ENCODE measurements at places on chromosomes 12 and 14.

DNA sequence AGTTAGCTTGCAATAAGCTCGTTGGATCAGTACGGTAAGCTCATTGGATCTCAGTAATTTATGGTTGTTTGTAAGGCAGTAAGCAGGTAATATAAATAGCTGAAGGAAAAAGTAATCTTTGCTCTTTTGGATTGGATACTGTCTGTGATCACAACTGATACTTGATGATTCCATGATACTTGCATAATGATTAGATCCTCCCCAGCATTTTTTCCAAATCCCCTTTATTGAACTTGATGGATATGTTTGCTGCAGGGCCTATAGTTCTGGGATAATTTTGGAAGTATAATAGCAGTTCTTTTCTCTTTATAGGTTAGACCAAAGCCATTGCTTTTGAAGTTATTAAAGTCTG lies 5.2 kb downstream of the MDM2 start:
- no peak for DNase-seq

DNA sequence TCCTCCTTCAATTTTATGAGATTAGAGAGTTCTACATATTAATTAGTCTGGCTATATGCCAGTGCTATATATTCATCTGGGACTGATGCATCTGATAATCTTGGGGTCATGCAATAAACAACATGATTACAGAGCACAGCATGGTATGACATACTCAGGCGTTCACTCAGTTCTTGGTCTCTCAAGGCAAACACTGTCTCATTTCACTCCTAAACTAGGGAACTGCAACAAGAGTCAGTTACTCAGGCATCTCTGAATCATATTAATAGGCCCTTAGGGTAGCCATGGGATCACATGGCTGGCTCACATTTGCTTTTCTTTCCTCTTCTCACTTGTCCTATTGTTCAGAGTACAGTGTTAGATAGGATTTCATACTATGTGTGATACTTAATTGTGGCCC lies 91.8 kb upstream of the TMEM260 start:
- no peak for DNase-seq

- peak; percentile 52 for DNase-seq
Measured at GRCh38 chr12:57904848-57905811, 36.2 kb upstream of the ATP23 start.

GRCh38 chr12:2027351-2027750 lies 23.1 kb upstream of the DCP1B start:
- DNase-seq: no peak

DNA sequence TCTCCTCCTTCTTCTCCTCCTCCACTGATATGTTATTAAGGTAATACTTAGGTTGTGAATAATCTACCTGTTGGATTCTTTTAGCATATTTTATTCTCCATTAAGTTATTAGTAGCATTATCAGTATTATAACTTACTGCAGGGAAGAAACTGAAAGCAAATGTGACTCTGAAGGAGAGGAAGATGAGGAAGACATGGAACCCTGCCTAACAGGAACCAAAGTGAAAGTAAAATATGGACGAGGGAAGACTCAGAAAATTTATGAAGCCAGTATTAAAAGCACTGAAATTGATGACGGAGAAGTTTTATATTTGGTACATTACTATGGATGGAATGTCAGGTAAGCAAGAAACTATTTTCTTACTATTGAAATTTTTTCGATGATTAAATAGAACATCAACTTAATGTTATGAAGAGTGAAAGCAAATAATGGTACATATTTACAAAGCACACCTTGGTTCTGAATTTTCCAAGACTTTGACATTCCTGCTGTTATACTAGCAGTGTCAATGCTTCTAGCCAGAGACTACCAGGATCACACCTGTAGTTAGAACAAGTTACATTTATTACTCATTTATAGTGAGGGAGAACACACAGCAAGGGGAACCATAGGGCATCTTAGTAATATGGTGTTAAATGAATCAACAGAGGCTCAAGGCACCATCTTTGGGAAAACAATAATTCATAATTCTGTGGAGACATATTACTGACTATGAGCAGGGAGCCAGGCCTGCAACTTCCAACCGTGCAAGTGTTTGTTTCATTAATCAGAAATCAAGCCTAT lies 42.0 kb upstream of the TOMM20L start:
- no peak for DNase-seq

- no peak for DNase-seq
Measured at GRCh38 chr12:102010265-102010994, 51.4 kb downstream of the WASHC3 start.

DNA sequence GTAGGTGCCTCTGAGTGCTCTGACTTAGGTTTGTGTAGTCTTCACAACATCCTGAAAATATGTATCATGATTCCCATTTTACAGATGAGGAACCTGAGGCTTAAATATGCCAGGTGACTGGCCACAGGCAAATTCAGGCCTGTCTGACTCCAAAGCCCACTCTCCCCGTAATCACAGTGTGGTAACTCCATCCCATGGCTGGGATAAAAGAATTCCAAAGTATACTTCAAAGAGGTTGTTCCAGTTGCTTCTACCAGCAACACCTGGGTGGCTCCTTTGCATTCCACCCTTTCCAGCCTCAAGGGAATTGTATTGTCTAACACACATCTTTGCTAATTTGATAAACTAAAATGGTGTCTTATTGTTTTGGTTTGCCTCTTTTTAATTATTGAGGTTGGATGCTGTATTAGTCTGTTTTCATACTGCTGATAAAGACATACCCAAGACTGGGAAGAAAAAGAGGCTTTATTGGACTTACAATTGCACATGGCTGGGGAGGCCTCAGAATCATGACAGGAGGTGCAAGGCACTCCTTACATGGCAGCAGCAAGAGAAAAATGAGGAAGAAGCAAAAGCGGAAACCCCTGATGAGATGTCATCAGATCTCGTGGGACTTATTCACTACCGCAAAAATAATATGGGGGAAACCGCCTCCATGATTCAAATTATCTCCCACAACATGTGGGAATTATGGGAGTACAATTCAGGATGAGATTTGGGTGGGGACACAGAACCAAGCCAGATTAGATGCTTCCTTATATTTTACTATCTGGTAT lies 9.9 kb upstream of the CHST11 start:
- DNase-seq: no peak

GRCh38 chr12:124700810-124701592 lies 133.6 kb upstream of the NCOR2 start:
- DNase-seq: no peak

DNA sequence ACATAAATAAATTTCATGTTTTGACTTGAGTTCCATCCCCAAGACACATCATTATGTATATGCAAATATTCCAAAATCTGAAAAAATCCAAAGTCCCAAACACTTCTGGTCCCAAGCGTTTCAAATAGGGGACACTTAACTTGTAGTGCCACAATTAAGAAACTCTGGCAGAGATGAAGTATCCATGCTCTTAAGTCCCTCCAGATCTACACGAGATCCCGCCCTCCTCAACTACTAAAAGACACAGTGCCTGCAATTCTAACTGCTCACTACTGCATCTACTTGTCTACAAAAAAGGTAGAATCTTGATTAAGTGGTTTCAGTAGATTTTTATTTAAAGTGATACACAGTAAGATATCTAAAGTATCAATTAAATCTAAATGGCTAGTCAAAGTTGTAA lies 97.0 kb downstream of the MED13L start:
- DNase-seq: no peak

- no peak for DNase-seq
Measured at GRCh38 chr14:74085047-74085637, 386 bp downstream of the LIN52 start.

- DNase-seq: no peak
Measured at GRCh38 chr12:110669193-110669502, 19.8 kb downstream of the HVCN1 start.

GRCh38 chr14:54317391-54317790 lies 79.4 kb upstream of the CDKN3 start:
- no peak for DNase-seq

DNA sequence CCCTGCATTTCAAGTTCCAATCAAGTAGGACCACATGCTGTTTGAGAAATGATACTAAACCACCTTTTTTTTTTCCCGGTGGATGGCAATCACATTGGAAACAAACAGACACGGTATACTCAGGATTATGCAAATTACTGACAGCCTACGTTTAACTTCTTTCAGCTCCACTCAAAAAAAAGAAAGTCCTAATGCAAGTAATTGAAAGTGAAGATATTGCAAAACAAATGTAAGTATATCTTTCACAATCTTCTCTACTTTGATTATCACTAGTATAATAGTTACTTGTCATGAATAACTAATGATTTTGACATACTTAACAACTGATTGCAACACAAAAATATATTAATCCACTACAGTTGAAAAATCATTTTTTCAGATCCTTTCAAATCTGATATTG lies 2.6 kb upstream of the OSBPL8 start:
- no peak for DNase-seq

GRCh38 chr14:78836777-78837176 lies 666.6 kb downstream of the NRXN3 start:
- peak; percentile 3 for DNase-seq

DNA sequence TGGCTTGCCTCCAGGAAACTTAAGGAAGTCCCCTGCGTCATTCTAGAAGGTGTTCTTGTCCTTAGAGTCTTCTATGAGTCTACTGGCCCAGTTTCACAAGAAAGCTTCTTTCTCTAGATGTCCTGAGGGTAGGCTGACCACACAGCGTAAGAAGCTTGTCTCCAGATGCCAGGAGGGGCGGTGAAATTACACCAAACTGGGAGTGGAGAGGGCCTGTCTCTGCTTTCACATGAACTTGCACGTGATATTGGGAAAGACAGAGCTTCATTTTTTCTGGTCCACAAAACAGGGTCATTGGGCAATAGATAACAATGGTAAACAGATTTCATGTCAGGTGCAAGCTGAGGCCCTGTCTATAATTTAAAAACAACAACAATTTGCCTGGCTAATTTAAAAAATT lies 85.7 kb upstream of the TBX3 start:
- no peak for DNase-seq

DNA sequence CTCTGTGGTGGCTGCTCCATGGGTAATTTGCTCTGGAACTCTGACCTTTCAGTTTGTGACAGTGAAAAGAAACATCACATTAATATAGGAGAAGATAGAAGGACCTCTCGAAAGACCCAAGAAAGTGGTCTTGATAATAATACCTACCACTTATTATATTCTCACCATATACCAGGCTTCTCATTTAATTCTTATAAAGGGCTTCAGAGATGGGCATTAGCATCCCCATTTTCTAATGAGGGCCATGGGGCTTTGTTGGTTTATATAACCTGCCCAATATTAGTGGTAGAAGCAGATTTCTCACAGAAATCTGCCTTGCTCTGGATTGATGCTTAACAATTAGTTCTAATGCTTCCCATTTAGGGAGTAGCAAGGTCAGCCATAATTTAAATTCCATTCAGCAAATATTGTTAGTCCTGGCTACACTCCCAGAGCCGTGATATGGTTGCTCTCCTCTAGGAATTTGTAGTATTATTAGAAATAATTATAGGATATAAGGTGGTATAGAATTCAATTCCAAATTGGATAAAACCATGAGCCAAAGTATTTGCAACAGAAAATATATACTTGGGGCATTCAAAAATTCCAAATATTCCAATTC lies 7.4 kb upstream of the AMIGO2 start:
- DNase-seq: no peak

DNA sequence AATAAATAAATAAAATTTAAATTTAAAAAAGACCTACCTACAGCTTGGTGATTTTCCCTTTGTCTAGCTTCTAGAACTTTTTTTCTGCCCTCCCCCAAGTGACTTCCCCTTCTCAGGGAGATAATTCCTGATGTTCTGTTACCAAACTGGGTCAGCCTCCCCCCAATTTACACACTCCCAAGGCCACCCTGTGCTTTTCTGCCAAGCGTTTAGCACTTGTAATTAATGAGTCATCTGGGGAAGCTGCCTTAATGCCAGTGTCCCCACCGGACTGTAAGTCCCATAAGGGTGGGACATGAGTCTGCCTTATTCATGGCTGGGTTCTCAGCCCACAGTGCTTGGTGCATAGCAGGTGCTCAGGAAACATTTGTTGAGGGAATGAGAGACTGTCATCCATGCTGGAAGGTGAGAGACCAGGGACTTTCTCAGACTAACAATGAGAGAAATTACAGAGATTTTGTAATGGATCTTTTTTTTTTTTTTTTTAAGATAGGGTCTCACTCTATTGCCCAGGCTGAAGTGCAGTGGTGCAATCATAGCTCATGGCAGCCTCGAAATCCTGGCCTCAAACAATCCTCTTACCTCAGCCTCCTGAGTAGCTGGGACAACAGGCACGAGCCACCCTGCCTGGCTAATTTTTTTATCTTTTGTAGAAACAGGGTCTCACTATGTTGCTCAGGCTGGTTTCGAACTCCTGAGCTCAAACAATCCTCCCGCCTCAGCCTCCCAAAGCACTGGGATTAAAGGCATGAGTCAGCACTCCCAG lies 106.8 kb downstream of the PHETA1 start:
- DNase-seq: no peak

GRCh38 chr14:55158412-55158811 lies 29.4 kb downstream of the LGALS3 start:
- DNase-seq: no peak

GRCh38 chr12:94193168-94193567 lies 44.8 kb downstream of the PLXNC1 start:
- no peak for DNase-seq

- no peak for DNase-seq
Measured at GRCh38 chr12:121808623-121809022, 4.8 kb downstream of the SETD1B start.

GRCh38 chr14:96589577-96589976 lies 87.4 kb downstream of the PAPOLA start:
- no peak for DNase-seq

DNA sequence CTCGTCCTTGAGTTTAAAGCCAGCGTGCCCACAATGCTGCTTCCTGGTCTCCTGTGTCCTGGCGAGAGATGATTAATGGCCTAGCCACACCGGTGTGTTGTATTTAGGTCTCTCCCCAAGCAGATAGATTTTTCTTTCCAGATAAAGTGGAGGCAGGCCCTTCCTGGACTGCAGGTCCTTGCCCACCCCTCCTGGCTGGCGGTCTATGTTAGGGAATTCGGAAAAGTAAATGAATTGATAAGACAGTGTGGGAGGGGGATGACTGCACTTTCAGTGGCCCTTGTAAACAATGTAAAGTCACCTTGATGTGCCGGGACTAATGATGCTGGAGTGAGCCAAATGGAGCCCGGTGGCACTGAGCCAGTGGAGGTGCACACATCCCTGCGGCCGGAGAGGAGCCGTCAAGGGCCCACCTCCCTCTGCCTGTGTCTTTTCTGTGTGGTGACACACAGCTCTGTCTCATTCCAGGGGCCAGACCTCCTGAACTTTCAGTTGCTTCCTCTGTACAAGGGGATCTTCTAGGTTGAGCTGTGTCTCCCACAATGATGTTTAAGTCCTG lies 70.6 kb upstream of the ESRRB start:
- no peak for DNase-seq

- no peak for DNase-seq
Measured at GRCh38 chr14:87940382-87940781, 52.6 kb downstream of the GALC start.

- no peak for DNase-seq
Measured at GRCh38 chr12:50132505-50133135, 20.6 kb downstream of the COX14 start.

DNA sequence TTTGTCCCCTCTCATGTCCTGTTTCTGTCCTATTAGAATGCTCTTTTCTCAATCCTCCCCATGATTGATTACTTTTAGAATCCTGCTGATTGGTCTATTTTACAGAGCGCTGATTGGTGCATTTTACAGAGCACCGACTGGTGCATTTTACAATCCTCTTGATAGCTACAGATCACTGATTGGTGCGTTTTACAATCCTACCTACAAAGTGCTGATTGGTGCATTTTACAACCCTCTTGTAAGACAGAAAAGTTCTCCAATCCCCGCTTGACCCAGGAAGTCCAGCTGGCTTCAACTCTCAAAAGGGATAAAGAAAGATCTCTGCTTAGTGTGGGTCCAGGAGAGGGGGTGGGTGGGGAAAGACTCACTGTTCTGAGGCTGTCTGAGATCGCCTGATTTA lies 71.3 kb downstream of the DHRS2 start:
- DNase-seq: no peak
